ENCODE measurements at places on chromosomes 11 and 22.

- DNase-seq, result peak; percentile 21
These were observed 16.5 kb upstream of the TPBGL start for GRCh38 chr11:75223954-75224643.

DNA sequence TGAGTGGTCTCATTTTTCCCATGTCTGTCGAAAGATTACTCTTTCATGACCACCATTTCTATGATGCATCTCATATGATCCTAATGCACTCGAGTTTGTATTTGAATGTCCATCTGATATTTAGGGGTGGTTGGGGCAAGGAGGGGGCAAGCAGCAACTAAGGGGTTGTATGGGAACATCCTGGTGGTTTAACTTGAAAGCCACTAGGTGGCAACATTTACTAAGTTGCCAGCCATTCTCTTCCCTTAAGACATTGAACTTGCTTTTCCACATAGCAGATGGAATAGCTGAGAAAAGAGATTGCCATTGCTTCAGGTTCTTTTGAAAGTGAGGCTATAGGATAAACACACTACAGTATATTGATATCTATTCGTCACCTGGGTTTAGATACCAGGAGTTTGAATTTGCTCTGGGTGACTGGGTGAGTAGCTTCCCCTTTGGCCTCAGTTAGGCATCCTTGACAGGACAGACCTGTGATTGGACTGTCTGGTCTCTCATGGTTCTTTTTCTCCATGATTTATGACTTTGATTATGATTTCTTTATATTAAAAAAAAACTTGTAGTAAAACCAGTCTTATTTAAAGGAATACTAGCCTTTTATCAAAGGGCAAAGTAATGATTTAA, 32.4 kb downstream of the NF2 start:
- DNase-seq, result peak; percentile 28

GRCh38 chr11:118418766-118419165, 17.4 kb downstream of the ATP5MG start:
- DNase-seq, result no peak

DNA sequence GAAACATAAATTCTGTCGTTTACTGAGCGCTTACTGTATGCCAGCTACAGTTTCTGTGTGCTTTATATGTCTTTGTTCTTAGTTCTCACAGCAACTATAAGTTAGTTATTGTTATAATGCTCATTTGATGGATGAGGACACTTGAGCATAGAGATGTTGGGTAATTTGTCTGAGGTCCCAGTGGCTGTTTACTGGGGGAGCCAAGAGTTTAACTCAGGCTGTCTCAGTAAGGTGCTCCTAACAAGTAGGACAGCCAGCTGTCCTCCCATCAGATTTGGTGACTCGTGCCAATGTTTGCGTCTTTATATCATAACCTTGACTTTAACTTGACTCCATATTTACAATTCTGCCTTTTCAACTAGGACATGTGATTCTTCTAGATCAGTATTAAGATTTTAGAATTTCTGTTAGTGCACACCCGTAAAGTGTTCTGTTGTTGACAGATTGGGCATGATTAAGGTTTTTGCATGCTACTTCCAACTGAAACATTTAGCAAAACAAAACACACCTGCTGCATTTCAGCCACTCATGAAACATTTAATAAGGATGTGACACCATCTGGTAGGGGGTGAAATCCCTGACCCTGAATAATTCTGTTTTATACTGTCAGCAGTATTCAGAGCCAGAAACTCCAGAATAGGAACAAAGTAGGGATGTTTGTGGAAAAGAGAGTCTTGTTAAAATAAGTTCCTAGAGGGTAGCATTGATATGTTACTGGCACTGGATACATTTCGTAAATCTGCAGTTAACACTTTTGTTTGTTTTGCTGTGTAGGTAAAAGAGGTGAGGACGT, 1.9 kb downstream of the REXO2 start:
- no peak for DNase-seq

DNA sequence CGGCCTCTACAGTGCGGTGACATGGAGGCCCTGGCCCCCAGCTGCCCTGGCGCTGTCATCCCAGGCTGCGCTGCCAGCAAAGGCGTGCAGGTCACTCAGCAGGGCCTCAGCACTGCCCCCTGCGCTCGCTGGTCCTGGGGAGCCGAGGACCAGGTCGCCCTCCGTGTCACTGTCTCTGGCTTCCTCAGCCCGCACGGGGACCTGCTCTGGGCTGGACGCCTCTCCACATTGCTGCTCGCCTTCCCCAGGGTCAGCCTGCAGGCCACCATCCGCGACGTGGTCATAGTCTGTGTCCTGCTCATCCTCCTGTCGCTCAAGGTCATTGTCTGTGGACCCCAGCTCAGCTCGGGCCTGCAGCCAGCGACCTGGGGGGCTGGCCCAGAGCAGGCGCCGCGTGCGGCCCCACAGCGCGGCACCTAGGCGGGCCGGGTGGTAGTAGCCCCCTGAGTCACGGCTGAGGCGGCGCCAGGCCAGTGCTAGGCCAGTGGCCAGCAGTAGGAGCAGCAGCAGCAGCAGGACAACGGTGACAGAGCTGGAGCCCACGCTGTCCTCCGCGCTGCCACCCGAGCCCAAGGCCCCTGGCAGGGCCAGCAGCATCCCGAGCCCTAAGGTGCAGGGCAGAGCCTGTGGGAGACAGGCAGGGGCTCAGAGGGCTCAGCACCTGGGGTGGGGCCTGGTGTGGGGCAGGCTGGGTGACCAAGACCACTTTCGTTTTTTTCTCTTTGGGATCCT, 1.6 kb downstream of the PTPRCAP start:
- DNase-seq, result no peak

GRCh38 chr22:25822344-25822743, 80.4 kb downstream of the MYO18B start:
- DNase-seq, result no peak

- DNase-seq, result peak; percentile 61
These were observed 31.1 kb downstream of the TMEM45B start for GRCh38 chr11:129846508-129847335.

DNA sequence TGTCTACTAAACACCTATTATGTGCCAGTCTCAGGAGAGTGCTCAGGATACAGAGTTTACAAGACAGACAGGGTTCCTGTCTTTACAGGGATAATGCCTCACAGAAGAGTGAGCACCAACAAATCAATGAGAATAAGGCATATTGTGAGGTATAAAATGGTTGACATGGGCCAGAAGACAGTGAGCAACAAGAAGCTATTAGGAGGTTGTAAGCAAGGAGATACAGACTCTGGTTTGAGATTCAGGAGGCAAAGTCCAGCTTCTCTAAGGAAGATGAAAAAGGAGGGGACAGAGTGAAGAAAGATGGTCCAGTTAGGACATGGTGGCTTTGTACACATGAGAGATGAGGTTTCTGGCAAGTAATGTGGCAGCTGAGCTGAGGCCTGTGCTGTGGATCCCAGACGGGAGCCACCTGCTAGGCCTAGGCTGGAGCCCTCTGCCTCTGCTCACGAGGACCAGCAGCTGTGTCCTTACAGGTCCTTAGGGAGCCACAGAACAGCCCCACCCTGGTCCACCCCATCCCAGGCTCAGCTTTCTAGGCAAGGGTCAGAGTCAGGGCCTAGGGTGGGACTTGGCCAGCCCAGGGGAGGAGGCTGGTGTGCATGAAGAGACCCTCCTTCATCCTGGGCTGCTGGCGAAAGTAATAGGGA, 110.5 kb downstream of the ZNF280B start:
- DNase-seq, result no peak

DNA sequence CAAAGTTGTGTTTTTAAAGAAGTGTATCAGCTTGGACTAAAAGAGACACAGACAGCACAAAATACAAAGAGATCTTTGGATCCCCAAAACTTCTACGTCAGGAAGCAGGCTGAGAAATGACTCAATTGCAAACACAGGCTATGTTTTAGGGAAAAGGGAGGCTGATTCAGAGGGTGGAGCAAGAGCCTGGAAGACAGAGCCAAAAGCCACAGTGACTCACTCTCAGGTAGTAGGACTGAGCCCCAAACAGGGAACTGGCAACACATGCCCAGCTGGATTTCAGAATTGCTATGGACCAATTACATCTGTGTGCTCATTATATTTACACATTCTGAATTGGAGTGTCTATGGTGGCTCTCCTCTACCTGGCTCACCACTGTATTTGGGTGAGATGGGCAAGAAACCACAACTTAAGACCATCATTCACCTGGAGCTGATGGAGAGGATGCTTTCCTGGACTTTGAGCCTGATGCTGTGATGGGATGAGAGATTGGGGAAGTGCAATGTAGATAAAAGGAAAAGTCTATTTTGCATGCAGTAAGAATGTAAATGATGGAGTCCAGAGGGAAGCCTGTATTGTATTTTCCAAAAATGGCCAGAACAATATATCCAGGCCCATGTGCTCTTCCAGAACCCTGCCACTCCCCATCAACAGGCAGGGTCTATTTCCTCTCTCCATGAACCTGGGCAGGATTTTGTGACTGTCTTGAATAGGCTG, 20.8 kb upstream of the LINC01488 start:
- no peak for DNase-seq

DNA sequence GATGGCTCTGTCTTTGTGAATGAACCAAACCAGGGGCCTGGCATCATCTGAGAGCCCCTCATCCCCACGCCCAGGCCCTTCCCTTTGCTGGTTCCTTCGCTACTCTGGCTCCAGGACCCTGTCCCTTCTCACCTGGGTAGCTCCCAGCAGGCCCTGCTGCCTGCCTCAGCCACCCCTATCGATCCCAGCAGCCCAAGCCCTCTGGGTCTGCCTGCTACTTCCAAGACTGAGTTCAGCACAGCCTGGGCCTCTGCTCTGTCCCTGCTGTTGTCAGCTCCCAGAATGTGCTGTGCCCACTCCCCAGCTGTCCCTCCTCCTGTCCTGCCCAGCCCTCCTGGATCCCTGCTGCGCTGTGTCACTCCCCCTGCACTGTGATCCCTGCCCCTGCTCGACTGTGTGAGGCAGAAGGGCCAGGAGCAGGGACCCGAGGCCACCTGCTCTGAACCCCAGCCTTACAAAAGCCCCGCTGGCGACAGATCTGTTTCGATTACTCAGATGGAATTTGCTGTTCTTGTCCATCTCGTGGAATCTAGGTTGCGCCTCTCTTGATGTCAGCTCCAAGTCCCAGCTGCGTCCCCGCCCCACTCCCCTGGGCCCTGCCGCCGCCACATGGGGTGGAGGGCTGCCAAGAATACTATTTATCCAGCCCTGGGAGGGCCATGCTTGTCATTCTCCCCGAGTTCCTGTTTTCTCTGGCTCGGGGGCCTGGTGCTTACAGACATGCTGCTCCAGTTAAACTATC, 13.0 kb downstream of the MRPL21 start:
- DNase-seq, result no peak

GRCh38 chr11:9600644-9601036, 27.2 kb downstream of the WEE1 start:
- DNase-seq, result no peak

GRCh38 chr22:43520632-43521039, 108.8 kb downstream of the MPPED1 start:
- no peak for DNase-seq

DNA sequence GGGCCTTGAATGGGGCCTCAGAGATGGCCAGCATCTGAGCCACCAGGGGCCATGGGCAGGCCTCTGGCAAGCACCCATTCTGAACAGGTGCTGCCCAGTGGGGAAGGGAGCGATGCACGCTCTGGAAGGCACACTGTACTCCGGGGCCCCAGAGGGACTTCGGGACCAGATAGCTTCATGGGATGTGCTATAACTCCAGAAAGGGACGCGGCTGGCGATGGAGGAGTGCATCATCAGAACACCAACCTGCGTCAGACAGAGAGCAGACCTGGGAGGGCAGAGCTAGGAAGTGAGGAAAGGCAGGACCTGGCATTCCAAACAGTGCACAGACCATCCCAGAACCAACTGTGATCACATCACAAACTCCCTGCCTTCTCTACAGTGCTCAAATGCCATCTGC, 16.8 kb downstream of the DGCR2 start:
- DNase-seq, result no peak

DNA sequence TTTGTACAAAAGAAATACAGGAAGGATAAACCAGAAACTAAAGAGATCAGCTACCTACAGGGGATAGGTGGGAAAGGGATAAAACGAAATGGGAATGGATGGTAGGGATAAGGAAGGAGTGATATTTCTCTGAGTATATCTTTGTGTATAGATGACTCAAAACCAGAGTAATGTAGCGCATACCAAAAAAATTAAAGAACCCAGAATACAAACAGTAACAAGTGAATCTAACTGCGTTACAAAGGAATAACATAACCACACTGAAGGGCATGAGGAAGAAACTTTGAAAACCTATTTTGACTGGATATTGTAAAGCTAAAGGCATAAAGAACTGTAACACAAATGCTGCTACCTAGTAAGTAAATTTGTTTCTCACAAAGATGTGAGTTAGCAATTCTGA, 37.9 kb downstream of the MAPK1 start:
- no peak for DNase-seq

DNA sequence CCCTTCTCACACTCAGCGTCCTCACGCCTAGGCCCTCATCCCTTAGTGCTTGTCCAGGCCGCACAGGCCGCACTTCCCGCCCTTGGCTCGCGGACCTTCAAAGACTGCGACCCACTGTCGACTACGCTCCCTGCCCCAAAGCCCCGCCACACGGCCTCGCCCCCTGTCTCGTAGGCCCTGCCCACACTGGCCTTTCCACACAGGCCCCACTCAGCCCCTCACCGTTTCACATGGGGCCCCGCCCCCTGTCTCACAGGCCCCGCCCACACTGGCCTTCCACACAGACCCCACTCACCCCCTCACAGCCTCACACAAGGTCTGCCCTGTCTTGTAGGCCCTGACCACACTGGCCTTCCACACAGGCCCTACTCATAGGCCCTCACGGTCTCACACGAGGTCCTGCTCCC, 11.0 kb downstream of the NRXN2 start:
- no peak for DNase-seq

DNA sequence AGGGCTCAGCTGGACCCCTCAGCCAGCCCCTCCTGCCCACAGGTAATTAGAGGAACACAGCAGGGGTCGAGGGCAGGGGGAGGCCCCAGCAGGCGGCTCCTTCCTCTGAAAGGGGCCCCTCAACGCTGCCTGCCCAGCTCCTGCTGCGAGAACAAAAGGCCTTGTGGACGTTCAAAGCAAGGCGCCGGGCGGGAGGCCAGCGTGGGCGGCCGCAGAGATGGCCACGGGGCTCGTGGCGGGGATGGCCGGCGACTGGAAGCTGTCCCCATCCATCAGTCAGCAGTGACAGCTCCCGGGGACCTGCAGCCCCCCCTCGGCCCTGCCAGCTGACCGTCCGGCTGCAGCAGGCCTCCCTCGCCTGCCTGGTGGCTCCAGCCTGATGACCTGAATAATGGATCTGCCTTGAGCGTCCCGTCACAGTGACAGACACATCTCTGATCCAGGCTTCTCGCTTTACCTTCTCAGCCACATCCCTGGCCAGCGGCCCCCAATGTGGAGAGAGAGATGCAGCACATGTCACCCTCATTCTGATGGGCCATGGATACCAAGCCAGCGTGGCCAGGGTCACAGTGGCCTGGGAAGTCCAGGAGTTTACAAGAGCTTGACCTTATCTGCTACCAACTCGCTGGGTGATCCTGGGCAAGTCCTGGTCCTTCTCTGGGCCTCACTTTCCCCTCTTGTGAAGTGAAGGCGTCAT, 159.3 kb downstream of the MN1 start:
- no peak for DNase-seq

GRCh38 chr11:72821920-72822799, 7.9 kb downstream of the ATG16L2 start:
- DNase-seq, result peak; percentile 91
